ENCODE measurements at places on chromosomes 2 and 18. TPM values are rescaled to one million over a fixed set of nuclear protein-coding genes. Genes with fewer than 3 reads are reported as not detected.

DNA sequence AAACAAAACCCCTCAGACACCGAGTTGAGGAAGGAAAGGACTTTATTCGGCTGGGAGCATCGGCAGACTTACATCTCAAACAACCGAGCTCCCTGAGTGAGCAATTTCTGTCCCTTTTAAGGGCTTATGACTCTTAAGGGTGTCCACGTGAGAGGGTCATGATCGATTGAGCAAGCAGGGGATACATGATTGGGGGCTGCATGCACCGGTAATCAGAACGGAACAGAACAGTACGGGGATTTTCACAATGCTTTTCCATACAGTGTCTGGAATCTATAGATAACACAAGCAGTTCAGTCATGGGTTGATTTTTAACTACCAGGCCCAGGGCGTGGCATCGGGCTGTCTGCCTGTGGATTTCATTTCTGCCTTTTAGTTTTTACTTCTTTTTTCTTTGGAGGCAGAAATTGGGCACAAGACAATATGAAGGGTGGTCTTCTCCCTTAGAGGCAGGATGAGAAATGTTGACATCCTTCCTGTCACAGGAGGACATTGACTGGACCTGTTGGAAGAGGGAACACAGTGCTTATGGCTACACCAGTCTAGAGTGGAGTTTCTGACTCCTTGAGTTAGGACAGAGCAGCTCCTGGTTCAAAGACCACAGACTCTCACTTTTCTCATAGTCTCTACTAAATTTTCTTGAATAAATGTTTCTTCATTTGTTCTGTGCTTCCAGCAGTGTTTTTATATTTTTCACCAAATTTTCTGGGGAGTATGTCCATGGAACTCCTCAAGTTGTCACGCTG lies 35.8 kb downstream of the SPOPL start:
- no peak for DNase-seq

NTSR2 gene
- total RNA-seq = not detected

DNA sequence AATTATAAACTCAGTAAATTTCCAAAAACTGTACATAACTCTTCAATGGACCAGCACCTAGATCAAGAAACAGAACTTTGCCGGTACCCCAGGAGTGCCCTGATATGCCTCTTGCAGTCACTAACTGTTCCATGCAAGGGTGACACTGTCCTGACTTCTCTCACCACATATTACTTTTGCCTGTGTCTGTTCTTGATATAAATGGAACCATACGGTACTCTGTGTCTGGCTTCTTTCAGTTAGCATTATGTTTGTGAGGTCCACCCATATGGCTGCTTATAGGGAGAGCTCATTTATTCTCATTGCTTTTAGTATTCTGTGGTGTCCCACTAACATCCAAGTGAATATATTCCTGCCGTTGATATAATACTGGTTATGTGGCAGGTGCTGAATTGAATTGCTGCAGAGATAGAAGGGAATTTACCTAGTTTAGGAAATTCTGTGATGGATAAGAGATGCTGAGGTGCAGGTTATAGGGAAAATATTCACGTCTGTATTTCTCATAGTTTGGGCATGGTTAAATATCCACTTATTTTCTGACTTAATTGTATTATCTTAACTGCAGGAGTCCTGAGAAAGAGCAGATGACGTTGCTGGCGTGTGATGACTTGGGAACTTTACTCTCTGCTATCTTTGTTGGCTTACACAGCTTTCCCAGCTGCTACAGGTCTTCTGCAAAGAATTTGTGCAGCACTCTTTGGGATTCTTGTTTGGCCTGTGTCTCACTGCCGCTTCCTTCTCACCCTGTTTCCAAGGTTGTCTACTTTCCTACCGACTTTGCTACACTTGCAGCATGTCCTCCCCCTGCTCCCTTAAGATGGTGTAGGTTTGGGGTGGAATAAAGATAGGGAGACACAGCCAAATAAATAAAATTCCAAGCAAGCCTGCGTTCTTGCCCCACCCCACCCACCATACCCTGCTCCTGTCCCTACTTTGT lies 107.9 kb downstream of the MAP4K4 start:
- peak; percentile 58 for DNase-seq

SP110 gene
- total RNA-seq = 93.4 TPM
